Astrocyte of the hippocampus (primary cell): ENCODE measurements at places on chromosomes 1 and 21.
A peak's percentile ranks its signal among the peaks of the same experiment; 100 is the strongest.

GRCh38 chr21:29125191-29125590 lies 5.3 kb upstream of the MAP3K7CL start:
- DNase-seq = no peak

GRCh38 chr1:209509039-209509438 lies 74.5 kb upstream of the CAMK1G start:
- DNase-seq = no peak

GRCh38 chr1:96968541-96968940 lies 247.0 kb downstream of the PTBP2 start:
- DNase-seq = peak; percentile 36

GRCh38 chr1:24161270-24161669 lies 18.3 kb upstream of the IL22RA1 start:
- DNase-seq = no peak

DNA sequence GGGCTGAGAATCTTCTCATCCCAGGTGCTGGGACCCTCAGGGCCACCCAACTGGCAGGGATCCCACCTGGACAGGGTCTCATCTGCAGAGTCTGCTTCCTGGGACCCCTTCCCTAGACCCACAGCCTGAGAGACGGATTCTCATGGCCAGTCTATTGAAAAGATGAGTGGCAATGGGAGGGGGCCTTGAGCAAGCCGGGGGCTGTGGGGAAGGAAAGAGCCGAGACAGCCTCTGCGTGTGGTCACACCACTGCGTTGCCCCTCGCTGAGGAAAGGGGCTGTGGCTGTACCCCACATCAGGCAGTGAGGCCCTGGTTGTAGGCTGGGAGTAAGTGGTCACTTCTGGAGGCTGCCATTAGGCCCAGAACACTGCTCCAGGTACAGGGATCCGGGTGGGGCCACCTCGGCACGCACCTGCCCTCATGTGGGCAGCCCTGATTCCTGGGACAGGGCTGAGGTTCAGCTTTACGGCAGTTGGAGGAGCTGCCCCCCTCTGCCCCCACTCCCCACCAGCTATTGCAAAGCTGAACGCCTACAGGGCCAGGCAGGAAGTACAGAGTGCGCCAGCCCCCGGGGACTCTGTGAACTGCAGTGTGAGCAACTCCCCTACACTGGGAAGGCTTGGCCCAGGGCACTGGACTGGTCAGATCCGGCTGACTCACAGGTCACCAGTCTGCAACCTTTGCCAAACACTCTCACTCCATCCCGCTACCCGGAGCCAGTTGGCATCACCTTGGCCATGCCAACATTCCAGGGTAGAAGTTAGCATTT lies 106.9 kb downstream of the RIPK4 start:
- DNase-seq = no peak

GRCh38 chr1:183470961-183471742 lies 1.1 kb upstream of the SMG7 start:
- DNase-seq = peak; percentile 89

GRCh38 chr21:46160657-46160906 lies 5.2 kb upstream of the FTCD start:
- DNase-seq = no peak

DNA sequence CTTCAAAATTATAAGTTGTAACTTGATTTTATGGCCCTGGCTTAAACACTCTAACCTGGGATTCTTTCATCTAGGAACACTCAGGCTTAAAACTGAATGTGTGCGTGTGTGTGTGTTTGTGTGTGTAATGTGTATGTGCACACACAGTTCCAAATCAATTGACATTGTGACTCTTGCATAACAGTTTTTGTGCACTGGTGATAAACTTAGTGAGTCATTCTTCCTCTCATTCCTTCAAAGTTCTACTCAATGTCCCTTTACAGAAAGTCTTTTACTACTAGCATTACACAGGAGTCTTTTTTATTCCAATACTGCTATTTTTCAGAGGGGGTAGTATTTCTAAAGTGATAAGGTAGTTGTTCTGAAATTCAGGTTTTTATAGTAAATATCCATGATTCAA lies 943.6 kb downstream of the KCNT2 start:
- peak; percentile 0 for DNase-seq

DNA sequence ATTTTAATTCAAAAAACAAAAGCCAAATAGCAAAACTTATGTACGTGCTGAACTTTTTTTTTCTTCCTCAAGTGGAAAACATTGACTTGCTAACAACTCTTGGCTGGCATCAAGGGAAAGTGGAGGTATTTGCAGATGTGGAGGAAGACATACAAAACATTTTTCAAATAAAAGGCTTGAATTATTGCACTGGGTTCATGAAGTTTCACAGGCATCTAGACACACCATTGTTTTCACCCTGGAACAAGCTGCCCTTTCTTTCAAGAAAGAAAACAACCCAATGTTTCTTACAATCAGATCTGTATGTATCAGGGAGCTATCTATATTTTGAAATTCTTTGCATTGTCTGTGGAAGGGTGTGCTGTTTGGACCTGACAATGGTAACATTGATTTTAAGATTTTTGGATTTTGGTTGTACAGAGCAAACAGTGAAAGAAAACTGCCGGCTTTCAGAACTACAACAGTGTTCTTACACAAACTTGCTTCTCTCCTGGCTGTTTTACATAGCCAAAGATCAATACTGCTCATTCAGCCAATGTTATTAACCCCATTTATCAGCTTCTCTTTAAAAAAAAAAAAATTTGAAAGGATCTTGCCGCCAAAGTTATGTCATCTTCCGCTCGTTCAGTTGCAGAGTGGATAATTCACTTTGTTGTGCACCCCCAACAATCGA lies 187.7 kb upstream of the FOXD3 start:
- DNase-seq = no peak
